Fibroblast of villous mesenchyme (primary cell): ENCODE measurements at places on chromosomes 4 and X. TPM values are rescaled to one million over a fixed set of nuclear protein-coding genes. Genes with fewer than 3 reads are reported as not detected.

Gene TMEM150C
- total RNA-seq = under 0.01 and 0.43 TPM in 2 replicates

Gene NALF2
- total RNA-seq = not detected in 2 replicates

Gene LRP2BP
- 0.32 and 1.3 TPM in 2 replicates for total RNA-seq

Gene GPAT3
- 1.3 and 15.1 TPM in 2 replicates for total RNA-seq

Gene UCP1
- not detected in 2 replicates for total RNA-seq

DNA sequence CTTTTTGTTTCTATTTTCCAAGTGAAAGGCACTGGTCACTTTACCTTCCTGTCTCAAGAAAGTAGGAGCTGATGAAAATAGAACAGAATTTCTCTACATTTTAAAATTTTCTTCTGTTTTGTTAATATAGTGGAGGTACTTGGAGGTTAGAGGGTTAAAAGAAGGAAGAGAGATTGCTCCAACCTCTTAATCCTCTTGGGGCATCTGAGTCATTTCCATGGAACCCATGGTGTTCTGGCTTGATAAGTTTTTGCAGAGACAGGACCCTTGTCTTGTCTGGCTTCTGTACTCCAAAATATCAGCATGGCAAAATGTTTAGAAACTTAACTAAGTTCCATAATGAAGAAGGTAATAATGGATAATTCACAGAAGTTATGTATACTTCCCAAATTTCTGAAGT is 727.2 kb downstream of the C4orf33 start:
- DNase-seq = no peak

- DNase-seq = no peak
These were observed 637.4 kb downstream of the ZNF674 start for GRCh38 chrX:45907786-45908185.

GRCh38 chr4:18314731-18315130 is 293.2 kb upstream of the LCORL start:
- DNase-seq = no peak

- DNase-seq = no peak
These were observed 15.6 kb downstream of the LAMTOR3 start for GRCh38 chr4:99878604-99879003.

GRCh38 chr4:73172161-73172560 is 86.4 kb downstream of the ANKRD17 start:
- DNase-seq = peak; percentile 54

- DNase-seq = no peak
These were observed 924 bp downstream of the EPHA5 start for GRCh38 chr4:65669111-65670019.

DNA sequence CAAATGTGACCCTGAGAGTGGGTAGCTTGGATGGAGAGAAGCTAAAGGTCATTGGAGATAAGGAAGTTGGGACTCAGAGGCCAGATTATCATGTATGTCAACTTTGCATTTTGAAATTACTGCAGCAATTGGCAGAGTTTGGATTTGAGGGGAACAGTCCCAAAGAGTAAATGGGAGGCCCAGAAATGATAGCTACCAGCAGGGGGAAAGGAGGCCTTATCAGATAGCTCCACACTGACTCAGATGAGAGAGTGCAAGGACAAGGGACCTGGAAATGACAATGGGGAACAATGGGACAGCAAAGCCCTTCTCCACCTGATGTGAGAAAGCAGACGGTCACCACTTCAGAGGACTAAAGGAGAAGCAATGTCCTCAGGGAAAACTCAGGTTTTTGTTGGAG is 201.5 kb upstream of the JADE1 start:
- DNase-seq = no peak

DNA sequence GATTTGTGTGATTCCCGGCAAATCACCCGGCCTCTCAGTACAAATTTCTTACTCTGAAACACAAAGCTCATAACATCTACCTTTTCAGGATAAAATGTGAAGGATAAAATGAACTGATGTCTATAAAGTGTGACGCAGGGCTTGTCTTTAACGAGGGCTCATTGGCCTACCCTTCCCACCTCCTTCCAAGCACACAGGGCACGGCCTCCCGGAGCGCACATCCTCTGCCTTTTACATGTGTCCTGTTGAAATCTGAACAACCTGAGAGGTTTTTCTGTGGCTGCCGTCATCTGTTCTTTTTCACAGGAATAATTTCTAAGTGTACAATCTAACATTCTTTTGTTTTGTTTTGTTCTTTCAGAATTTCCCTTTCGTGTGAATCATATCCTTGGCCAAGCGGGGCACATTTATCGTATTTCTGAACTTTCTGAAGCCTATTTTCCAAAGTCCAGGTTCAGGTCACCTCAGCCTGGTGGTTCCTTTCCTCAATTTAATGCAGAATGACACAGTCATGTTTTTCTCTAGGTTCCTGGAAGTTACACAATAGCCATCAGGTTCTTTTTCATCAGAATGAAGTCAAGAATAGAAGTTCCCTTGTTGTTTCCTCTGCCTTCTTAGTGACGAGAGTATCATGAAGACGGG is 53.1 kb upstream of the SPRY1 start:
- no peak for DNase-seq

DNA sequence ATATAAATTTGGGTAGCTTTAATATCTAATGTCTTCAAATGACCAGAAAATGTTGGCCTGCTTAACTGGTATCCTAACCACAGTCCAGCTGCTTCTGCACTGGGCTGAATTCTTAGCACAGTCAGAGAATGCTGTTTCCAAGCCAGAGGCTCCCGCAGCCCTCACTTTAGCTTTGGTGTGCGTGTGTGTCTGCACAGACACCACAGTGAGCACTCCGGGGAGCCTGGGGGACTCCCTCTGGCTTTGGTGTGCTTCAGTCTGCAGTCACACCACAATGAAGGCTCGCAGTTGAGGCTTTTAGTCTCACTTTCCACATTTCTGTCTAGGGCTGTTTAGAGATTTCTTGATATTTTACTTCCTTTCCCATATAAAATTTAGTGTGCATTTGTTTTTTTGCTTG is 53.6 kb downstream of the APOO start:
- DNase-seq = no peak

DNA sequence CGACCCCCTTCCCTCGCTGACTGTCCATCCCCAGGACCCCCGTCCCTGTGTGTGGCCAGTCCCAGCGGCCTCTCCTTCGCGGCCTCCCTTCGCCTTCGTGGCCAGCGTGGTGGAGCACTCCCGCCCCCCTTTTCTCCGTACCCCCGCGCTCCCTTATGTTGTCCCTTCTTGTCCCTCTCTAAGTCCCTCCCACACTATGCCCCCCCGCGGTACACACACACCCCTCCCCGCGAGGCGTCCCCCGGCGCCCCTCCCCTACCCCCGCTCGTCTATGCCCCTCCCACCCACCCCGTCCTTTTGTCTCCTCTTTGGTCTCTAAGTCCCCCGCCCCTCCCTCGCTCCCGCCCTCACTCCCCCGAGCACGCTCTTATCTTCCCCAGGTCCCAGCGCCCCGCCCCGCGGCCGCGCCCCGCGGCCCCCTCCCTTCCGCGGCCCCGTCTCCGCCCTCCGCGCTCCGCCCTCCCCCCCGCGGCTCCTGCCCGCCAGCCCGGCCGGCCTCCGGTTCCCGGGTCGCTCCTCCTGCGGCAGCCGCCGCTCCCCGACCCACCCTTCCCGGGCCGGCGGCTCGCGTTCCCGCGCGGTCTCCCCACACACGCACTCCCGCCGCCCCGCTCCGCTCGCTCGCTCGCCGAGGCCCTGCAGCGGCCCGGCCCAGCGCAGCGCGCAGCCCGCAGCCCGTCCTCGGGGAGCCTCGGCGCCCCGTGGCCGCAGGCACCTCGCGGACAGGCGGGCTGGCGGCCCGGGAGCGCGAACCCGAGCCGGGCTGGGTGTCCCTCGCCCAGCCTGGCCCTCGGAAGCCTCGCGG is 26.3 kb downstream of the UTP14A start:
- DNase-seq = peak; percentile 93

DNA sequence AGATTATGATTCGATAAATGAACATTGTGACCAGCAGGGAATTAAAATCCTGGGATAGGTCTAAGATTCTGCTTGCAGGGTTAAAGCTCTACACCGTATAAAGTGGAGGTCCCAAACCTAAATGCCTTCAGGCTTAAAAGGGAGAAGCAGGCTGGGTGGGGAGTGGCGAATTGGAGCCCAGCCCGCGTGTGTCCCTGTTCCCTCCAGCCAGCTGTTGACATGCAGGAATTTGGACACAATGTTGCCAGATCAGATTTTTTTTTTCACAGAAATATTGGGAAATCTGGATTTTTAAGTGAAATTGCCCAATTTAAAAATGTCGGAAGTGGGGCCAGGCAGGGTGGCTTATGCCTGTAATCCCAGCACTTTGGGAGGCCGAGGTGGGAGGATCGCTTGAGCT is 60.5 kb downstream of the ELF4 start:
- no peak for DNase-seq

- no peak for DNase-seq
These were observed 104.3 kb downstream of the PARM1 start for GRCh38 chr4:75037252-75037651.

DNA sequence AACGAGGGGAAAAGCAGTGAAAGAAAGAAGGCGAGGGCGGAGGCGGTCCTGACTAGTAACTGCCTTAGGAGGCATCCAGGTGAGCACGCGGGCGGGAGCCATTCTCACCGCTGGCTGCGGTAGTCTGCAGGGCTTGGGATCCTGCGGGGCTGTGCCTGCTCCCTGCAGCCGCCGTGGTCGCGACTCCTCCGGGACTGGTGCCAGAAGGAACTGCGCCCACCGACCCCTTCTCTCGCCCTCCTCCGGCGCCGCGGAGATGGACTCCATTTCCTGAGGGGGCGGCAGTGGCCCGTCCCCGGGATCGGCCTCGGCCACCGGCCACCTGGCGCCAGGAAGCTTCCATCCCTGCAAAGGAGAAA is 543 bp downstream of the NFXL1 start:
- peak; percentile 7 for DNase-seq

GRCh38 chr4:118825799-118826198 is 10.1 kb downstream of the SEC24D start:
- no peak for DNase-seq

DNA sequence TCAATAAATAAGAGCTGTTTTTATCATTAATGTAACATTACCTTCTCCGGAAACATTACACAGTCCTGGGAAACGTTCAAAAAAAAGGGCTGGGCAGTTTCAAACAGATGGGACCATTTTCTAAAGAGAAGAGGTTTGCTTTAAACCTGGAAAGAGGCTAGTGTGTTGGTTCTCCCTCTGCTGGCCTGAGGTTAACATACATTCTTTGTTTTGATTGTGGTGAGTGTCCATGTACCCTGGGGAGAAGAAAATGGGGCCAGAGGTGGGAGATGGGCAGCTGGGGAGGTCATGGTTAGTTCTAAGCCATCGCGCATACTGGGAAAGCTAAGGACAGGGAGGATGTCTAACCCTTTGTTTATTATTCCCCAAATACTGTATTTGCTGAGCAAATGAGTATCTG is 194.7 kb downstream of the CPEB2 start:
- peak; percentile 40 for DNase-seq
